ENCODE measurements at places on chromosomes 5 and 9.
A peak's percentile ranks its signal among the peaks of the same experiment; 100 is the strongest.

DNA sequence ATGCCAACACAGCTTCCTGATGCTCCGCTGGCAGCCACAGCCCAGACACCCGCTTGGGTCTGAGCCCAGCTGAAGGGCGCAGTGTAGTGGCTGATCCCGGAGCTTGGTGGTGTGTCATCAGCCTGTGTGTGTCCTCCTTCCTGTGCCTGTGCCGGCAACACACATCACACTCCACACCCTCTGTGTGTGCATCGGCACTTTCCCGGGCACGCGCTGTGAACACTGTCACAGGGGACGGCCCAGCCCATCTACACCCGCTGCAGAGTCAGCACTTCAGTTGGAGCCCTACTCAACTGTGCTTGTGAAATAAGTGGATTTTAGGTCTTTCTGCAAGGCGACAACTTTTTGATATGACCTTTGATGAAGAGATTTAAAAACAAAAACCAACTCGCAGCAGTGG is 189.4 kb downstream of the IRX2 start:
- DNase-seq = no peak

- DNase-seq = peak; percentile 35
Observed at GRCh38 chr5:136424835-136425584, 59.7 kb upstream of the TRPC7 start.

DNA sequence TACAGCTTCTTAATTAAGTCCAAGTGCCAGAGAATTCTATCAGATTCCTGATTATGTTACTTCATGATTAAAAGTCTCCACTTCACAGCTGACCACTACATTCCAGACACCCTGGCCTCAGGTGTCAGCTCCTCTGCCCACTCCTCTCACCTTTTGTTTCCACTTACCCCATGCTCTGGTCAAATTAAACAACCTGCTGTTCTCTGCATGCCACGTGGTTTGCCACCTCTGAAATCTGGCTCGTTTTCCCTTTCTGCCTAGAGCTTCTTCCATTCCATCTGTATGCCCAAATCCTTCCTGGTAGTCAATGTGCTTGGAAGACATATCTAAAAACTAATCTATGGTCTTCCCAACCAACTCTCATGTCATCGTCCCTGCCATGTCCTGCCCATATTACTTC is 158.6 kb downstream of the ICE1 start:
- DNase-seq = no peak

DNA sequence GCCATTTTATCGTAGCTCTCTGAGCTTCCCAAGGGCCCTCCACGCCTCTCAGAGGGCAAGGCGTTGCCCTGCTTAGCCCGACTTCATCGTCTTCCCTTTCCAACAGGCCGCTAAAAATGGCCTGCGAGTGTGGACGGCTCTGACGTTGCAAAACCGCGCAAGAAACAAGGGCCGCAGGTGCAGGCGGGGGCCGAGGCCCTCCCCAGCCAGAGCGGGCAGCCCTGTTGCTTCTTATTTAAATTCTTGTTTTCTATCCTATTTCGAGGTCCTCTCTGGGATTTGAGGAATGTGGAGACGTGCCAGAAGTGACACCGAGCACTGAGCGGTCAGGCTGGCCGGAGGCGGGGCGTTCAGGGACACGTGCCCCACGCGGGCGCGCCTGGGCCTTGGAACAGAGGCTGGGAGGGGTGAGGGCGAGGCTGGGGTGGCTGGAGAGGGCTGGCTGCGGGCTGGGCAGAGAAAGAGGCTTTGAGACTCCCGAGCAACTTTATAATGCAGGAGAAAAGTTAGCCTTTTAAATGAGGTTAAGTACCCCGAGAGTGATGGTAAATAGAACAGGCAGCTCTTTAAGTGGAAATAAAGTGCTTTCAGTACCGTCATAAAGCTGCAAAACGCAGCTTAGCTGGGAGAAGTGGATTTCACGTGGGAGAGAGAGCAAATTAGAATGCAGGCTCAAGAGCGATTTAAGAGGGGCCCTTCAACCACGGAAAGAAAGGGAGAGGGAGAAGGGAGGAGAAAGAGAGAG is 243.6 kb downstream of the AUH start:
- no peak for DNase-seq

- DNase-seq = no peak
Observed at GRCh38 chr9:114746591-114747346, 59.1 kb downstream of the TNFSF15 start.

DNA sequence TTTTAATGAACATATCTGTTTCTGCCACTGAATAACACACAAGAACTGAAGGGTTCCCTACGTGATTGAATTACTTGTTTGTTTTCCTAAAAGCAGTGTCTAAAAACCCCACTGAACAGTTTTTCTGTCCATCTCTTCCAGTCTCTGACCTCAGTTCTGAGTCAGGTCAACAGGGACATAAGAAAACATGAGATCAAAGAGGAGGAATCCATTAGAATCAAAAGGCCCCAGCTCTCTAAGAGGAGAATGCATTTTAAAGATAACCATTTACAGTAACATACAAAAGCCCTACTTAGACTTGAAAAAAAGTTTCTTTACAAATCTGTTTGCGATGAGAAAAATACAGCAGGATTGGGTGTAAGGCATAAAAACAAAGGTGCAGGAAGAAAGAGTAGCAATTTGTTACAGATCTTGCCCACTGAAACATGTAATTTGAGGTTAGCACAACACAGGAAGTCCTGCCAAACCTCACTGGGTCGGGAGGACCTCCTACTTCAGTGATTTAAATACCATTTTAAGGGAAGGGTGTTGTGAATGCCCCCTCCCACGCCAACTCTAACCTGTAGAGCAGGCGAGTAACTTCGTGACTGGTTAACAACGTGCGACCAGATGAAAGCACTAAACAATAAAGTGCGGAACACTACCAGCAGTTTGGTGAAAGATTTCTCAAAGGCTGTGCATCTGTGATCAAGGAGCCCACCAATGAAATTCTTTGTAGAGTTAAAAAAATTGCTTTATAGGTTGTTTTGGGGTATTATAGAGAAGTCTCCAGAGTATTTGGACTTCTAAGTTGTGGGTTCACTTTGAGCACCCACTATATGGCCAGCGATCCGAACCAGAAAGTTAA is 1.3 kb downstream of the QSOX2 start:
- DNase-seq = peak; percentile 60

DNA sequence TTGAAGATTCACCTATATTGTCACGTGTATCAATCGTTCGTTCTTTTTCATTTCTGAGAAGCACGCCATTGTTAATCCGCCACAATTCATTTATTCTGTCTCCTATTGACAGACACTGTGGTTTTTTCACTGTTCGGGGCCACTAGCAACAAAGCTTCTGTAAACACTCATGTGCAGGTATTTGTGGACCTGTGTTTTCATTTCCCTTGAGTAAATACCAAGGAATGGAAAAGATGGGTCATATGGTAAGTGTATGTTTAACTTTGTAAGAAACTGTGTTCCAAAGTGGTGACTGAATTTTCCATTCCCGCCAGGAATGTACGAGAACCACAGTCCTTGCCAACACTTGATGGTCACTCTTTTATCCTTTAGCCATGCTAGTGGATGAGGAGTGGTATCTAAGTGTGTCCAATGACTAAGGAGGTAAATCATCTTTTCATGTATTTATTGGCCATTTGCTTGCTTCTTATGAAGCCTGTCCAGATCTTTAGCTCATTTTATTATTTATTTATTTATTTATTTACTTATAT is 10.7 kb downstream of the ABO start:
- DNase-seq = no peak

DNA sequence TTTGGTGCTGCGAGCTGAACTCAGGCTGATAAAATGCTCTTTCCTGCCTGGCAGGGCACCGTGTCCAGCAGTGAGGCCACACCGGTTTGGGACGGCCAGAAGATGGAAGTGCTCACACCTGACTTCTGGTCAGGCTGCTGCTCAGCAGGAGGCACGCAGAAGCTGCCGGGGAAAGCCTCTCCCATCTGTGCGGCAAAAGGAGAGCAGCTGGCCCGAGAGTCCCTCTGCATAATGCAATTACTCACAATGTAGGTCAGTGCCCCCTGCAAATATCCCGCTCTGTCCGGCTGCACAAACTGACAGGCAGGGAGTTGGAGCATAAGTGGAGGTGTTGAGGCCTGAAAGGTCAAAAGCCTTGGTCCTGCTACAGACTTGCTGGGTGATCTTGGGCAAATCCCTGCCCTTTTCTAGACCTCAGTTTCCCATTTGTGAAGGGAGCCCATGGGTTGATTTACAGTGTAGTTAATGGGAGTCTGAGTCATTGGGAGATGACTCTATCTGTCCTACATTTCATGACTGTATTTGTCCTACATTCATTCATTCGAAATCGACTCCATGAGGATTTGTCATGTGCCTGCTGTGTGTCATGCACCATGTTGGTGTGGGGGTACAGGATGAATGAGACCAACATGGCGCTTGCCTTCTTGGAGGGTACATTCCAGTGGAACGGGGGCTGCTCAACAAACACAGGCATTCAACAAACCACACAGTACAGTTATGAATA is 61.8 kb upstream of the TBC1D2 start:
- no peak for DNase-seq

GRCh38 chr5:140555747-140556312 is 1.4 kb downstream of the SRA1 start:
- DNase-seq = no peak

DNA sequence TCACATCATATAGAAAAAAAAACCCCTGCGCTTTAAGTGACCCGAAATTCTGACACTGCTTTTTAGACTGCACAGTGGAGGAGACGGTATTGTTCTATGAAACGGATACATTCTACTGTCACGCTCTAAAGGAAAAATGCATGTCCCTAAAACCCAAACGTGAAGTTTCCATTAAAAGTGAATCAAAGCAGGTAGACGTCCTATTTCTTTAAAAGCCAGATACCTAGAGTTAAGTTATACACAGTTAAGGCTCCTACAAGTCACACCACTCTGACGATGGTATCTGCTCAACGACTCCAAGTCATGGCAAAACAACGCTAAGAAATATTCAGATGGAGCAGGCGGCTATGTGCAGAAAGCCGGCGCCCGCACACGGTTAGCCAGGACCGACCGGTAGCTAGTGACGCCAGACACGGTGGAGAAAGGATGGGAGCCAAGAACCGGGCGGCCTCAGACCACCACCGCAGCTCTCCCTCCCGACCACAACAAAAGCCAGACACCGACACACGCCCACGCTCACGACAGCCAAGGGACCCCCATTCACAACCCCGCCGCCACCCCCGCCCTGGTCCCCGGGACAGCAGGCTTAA is 734 bp downstream of the SKP1 start:
- no peak for DNase-seq

DNA sequence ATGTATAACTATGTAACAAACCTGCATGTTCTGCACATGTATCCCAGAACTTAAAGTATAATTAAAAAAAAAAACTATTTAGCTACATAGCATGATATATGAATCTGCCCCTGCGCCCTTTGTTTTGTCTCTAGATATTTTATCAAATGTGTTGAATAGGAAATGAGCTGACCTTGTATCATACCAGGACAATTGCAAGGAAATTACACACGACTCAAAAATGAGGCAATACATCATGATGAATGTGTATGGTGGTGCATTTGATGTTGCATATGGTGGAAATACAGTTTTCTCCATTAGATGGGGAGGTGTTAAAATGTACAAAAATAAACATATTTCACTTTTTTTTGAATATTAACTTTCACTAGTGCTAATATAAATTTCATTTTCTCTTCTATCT is 28.6 kb upstream of the CEP78 start:
- DNase-seq = no peak

DNA sequence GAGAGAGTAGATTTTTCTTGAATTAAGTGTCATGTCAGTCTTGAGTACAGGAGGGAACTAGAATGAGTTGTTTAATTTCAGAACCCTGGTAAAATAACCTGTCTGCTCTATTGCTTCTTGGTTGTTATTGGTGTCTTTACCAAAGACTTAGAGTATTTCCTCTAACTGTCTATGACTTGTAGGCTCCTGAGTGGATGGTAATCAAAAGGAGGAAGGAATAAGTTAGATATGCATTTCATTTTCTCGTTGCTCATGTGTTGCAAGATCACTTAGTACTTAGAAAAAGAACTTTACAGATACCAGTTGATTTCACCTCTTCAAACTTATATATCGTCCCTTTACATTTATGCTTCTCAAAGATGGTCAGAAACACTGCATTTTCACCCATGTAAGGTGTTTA is 31.1 kb downstream of the UHRF2 start:
- no peak for DNase-seq

GRCh38 chr9:94084314-94084713 is at the start of gene PTPDC1:
TSS of gene PTPDC1 (plus strand) at chr9:94084464. CDS start at chr9:94084531, 67 bp downstream.
- DNase-seq = no peak

DNA sequence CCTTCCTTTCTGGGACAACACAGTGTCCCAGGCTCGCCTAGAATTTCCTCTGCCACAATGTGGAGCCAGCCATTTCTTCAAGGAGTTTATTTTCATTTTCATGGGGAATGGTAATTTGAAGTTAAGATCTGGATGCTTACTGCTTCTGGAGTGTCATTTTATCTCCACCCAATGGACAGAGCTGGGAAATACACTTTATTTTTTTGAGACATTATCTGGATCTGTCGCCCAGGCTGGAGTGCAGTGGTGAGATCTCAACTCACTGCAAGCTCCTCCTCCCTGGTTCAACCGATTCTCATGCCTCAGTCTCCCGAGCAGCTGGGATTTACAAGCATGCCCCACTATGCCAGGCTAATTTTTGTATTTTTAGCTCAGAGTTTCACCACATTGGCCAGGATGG is 12.7 kb upstream of the THG1L start:
- DNase-seq = no peak

- no peak for DNase-seq
Observed at GRCh38 chr9:137412431-137412830, 10.5 kb downstream of the EXD3 start.

- DNase-seq = no peak
Observed at GRCh38 chr5:146039420-146039819, 66.0 kb downstream of the PLAC8L1 start.

GRCh38 chr5:90585337-90585986 is 26.9 kb downstream of the ADGRV1 start:
- DNase-seq = no peak

DNA sequence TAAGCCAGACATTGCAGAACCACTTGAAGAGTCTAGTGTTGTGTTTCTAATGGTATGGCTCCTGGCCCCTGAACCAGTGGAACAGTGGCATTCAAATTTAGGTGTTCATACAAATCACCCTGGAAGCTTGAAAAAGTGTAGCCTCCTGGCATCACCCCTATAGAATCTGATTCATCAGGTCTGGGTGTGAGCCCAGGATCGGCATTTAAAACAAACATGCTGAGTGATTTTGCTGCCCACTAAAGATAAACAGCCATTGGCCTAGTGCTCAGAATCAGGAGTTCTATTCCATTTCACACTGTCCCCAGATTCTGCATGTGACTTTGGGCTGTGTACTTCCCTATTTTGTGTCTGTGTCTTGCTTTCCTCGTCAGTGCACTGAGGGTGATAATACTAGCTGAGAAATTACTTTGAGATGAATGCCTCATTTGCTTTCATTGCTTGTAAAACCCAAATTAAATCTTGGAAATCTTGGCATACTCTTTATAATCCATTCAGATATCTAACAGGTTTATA is 241.5 kb upstream of the CLINT1 start:
- no peak for DNase-seq

GRCh38 chr9:5552301-5552700 is 42.0 kb downstream of the PDCD1LG2 start:
- no peak for DNase-seq

- DNase-seq = no peak
Observed at GRCh38 chr9:4661611-4662010, 483 bp upstream of the PLPP6 start.
